ENCODE measurements at places on chromosomes 13 and 19. TPM values are rescaled to one million over a fixed set of nuclear protein-coding genes. Genes with fewer than 3 reads are reported as not detected.

- no peaks in the 10 kb centered on the region for H3K36me3 ChIP-seq
- no peak overlapping the region for H3K27ac ChIP-seq
- H3K4me3 ChIP-seq, result no peak overlapping the region
- H3K4me1 ChIP-seq, result no peaks in the 10 kb centered on the region
- DNase-seq, result no peak
These were observed 242.7 kb downstream of the DCLK1 start for GRCh38 chr13:35888457-35888883.

DNA sequence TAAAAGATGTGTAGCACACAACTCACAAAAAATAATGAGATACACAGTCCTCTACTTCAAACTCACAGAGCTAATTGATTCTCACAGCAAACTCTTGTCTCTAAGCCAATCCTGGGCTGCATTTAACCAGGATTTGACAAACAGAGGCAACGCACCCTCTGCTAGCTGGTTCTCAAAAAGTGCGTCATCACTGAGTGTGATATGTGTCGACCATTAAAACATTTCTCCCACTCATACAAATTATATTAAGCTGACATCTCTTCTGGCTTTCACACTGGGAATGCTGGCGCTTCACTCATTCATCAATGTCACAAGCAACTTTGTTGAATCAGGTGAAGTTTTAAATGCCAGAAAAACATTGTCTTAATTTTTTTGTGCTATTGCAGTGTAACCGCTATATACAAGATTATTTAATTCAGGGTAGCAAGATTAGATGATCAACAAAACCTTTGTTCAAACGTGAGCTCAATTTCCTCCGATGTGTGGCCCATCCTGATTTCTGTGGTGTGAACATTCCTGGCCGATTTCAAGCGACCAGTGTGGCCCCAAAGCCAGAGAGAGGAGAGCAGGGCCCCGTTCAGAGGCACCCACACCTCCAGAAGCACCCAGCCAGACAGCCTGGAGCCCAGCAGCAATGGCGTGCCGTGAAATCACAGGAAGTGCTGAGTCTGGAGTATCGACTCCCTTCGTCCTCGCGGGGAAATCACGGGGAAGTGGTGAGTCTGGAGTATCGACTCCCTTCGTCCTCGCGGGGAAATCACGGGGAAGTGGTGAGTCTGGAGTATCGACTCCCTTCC is 49.4 kb downstream of the RASA3 start:
- H3K27me3 ChIP-seq, result no peaks in the 10 kb centered on the region
- DNase-seq, result no peak
- no peaks in the 10 kb centered on the region for H3K36me3 ChIP-seq
- no peak overlapping the region for H3K4me3 ChIP-seq

- no peaks in the 10 kb centered on the region for H3K4me1 ChIP-seq
- H3K27ac ChIP-seq, result no peak overlapping the region
- H3K4me3 ChIP-seq, result no peak overlapping the region
- H3K27me3 ChIP-seq, result no peaks in the 10 kb centered on the region
- DNase-seq, result no peak
These were observed 752.7 kb upstream of the GPC6 start for GRCh38 chr13:92473765-92474475.

Gene CGB8
- polyA plus RNA-seq, result not detected

Gene VAV1
- 1.1 TPM for polyA plus RNA-seq
